Fibroblast of lung (primary cell): ENCODE measurements at places on chromosomes 1 and 21.

DNA sequence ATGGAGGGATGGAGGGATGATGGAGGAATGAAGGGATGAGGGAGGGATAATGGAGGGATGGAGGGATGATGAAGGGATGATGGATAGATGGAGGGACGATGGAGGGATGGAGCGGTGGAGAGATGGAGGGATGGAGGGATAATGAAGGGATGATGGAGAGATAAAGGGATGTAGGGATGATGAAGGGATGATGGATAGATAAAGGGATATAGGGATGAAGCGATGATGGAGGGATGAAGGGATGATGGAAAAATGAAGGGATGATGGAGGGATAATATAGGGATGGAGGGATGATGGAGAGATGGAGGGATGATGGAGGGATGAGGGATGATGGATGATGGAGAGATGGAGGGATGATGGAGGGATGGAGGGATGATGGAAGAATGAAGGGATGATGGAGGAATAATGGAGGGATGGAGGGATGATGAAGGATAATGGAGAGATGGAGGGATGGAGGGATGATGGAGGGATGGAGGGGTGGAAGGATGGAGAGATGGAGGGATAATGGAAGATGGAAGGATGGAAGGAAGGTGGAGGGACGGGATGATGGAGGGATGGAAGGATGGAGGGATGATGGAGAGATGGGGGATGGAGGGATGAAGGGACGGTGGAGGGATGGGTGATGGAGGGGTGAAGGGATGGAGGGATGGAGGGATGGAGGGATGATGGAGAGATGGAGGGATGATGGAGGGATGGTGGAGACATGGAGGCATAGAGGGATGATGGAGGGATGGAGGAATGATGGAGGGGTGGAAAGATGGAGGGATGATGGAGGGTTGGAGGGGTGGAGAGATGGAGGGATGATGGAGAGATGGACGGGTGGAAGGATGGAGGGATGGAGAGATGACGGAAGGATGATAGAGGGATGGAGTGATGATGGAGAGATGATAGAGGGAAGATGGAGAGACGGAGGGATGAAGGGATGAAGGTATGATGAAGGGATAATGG lies 62.0 kb downstream of the KCNAB2 start:
- no peak for DNase-seq

DNA sequence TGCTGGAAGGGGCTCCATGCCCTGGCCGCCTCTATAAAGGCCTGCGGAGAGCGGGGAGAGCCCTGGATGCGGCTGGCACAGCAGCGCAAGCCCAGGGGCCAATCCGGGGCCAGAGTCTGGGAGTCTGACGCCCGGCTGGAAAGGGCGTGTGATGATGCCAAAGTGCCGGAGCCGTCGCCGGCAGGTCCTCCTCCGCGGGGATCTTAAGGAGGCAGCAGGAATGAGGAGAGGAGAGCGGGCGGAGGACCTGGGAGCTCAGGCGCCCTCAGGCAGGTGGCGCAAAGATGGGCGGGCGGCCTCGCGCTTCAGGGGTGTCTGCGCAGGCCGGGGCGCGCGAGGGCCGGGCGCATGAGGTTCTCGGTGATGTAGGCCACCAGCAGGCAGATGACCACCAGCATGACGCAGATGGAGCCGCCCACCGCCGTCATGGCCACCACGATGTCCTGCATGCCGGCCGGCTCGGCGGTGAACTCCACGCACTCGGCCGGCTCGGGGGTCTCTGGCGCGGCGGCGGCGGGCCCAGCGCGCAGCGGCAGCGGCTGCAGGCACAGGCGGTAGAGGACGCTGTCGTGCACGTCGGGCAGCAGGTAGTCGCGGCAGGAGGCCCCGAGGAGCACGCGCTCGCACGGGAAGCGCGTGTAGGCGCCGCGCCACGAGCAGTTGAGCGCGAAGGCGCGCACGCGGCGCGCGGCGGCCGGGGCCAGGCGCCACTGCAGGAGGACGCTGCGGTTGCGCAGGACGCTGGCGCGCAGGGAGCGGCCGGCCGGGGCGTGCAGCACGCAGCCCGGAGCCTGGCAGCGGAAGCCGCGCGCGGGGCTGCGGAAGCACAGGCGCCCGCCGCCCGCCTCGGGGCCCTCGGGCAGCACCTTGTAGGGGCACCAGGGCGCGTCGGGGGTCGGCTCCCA lies 653 bp downstream of the FNDC10 start:
- DNase-seq: no peak

- peak; percentile 54 for DNase-seq
Measured at GRCh38 chr21:34640858-34641257, 25.9 kb upstream of the RCAN1 start.

DNA sequence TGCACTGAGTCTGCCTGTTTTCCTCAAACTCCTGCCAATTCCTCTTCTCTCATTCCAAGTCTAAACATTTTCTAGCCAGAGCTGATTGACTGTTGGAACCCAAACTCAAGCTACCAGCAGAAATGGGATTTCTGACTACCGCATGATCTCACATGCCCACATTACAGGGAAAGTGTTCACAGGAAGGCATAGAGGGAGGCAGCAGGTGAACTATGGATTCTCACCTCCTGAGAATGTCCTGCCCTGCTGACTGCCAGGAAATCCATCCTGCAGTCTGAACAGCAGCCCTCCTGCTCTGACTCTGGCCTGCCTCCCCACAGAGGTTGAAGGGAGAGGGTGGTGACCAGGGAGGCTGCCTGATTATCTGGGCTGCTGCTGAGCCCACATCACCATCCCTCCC lies 22.5 kb downstream of the IQGAP3 start:
- no peak for DNase-seq

GRCh38 chr1:57910305-57910704 lies 486.4 kb upstream of the DAB1 start:
- no peak for DNase-seq

- peak; percentile 51 for DNase-seq
Measured at GRCh38 chr1:11746092-11746491, 10.2 kb downstream of the AGTRAP start.

GRCh38 chr1:206742719-206743383 lies 27.7 kb upstream of the IL19 start:
- DNase-seq: no peak

GRCh38 chr1:234730770-234731568 lies 121.0 kb upstream of the IRF2BP2 start:
- DNase-seq: peak; percentile 93

- no peak for DNase-seq
Measured at GRCh38 chr1:19769211-19769932, 30.3 kb downstream of the TMCO4 start.

DNA sequence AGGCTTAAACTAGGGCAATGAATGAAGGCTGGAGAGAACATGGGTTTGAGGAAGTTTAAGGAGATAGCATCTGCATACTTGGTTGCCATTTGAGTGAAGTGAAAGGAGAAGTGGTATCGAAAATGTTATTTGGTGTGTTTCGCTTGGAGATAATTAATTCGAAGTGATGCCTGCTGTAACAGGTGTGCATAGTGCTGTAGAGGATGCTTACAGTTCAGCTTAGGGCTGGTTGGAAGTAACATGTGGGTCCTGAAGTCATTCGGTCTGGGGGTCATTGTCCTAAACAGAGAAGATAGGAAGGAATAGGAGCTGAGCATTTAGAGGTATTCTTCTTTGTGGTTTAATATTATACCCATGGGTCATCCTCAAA lies 301 bp upstream of the NUDT17 start:
- DNase-seq: no peak

GRCh38 chr1:154176337-154176736 lies 15.6 kb downstream of the TPM3 start:
- peak; percentile 79 for DNase-seq

DNA sequence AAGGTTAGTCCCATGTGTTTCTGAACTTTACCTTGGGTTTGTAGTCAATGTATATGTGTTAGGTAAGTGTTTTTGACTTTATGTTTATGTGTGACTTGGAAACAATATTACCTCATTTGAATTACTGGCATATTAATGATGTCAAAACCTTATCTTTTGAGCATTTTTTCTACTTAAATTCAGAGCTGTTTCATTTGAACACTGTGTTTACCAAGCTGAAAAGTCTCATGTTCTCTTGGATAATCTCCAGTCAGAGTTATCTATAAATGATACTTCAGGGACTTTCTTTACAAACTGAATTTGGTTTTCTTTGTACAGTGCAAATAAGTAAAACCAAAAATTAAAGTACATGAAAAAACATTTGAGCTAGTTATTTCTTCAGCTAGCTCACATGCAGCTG lies 30.0 kb downstream of the ADAMTS1 start:
- no peak for DNase-seq

- no peak for DNase-seq
Measured at GRCh38 chr1:222911866-222912265, 97.0 kb downstream of the DISP1 start.

GRCh38 chr1:87202451-87202850 lies 126.2 kb upstream of the LMO4 start:
- DNase-seq: no peak

DNA sequence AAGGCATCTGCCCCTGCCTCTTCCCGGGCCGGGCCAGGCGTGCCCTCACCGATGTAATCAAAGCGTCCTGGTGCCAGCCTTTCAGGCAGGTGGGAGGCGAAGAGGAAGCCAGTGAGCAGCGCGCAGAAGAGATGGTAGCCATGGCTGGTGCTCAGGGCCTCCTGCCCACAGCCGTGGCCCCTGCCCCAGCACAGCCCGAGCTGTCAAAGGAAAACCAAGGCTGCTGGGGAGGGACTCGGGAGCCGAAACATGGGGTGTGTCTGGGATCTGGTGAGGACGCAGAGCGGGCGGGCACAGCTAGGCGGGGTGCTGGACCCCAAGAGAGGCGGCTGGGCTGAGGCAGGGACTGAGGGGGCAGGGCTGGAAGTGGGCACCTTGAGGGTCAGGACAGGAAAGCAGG lies 2.7 kb downstream of the BGLAP start:
- DNase-seq: no peak

DNA sequence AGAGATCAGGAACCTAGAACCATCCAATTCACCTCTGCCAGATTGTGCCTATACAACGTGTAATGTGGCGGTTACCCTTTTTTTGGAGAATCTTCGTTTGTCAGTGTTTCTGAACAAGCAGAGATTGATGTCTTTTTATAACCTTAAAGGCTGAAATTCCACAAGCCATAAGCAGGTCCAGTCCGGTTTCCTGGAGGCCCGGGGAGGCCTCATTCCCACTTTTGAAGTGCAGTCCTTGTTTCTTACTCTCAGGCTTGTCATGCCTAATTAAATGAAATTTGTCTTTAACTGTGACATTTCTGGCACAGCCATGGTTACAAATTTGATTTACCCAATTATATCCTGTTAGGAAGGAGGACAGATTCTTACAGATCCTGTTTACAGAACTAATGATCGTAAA lies 27.8 kb downstream of the ZNF362 start:
- DNase-seq: no peak

GRCh38 chr1:54888080-54888733 lies 1.2 kb upstream of the DHCR24 start:
- DNase-seq: no peak

- DNase-seq: peak; percentile 30
Measured at GRCh38 chr1:94463765-94464330, 45.7 kb downstream of the ABCD3 start.

- no peak for DNase-seq
Measured at GRCh38 chr1:44314452-44314851, 40.6 kb downstream of the ERI3 start.

- DNase-seq: peak; percentile 65
Measured at GRCh38 chr1:11307852-11308251, 34.9 kb downstream of the UBIAD1 start.

DNA sequence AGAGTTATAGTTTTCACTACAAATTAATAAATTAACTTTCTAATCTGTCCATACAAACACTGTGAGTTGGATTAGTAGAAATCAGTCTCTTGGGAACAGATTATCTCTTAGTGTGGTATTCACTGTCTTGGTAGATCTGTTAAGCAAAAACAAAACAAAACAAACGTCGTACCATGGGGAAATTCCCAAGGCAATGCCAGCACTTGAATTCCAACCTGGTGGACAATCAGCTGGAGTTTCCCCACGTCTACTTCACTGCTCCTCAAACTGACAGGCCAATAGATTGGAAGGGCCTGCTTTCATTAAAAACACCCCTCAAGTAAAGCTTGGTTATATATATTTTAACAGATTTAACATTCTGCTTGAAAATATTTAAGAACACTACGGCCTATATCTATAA lies 31.9 kb downstream of the GDAP2 start:
- peak; percentile 5 for DNase-seq

GRCh38 chr1:232306269-232306961 lies 323.5 kb downstream of the SIPA1L2 start:
- no peak for DNase-seq

DNA sequence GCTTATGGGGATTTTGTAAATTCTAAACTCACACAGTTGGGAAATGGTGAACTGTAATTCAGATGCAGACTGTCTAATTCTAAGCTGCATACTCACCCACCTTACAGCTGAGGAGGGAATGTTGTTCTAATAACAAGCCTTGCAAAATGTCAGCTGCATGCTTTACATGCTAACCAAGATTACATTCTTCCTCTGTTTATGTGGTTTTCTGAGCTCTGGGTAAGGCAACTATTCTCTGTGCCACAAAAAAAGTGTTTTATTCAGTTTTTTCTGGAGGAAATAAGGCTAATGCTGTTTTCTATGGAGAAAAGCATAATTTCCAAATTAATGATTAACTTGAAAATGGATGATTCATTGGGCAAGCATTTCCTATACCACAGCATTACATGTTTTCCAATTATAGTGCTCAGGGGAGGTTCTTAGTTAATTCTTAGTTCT lies 64.9 kb downstream of the RGS13 start:
- peak; percentile 92 for DNase-seq

DNA sequence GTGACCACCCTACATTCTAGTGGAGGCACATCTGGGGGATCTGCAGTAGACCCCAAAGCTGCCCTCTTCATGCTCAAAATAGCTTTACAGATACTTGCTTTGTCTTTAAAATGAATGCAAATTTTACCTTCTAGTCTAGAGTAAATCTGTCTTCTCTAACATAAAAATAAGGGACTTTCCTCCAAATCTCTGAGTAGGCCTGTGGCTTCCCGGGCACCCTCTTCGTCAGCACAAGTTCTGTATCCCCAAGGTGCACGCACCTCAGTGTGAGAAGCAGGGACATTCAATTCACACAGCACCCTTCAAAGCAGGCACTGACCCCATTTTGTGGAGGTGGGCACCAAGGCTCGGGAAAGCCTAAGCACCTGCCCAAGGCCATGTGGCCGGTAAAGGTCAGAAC lies 19.0 kb downstream of the MEF2D start:
- no peak for DNase-seq

DNA sequence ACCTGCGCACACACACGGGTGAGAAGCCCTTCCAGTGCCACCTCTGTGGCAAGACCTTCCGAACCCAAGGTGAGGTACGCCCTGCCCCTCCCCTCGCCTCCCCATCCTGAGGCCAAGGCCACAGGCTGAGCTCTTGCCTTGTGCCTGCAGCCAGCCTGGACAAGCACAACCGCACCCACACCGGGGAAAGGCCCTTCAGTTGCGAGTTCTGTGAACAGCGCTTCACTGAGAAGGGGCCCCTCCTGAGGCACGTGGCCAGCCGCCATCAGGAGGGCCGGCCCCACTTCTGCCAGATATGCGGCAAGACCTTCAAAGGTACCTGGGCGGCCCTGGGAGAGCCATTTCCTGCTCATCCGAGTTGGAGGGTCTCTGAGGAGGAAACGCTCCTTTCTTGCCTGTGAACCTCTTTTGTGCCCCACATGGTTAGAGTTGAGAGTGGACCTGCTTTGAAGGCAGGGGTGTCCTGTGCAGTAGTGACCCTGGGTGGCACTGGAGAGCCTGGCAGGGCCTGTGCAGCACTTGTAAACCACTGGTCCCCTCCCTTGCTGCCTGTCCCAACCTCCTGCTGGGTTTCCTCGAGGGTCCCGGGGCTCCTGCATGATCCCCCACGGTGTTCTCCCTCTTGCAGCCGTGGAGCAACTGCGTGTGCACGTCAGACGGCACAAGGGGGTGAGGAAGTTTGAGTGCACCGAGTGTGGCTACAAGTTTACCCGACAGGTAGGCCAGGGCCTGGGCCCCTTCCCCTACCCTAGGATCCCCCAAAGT lies 8.5 kb downstream of the ZBTB48 start:
- no peak for DNase-seq

GRCh38 chr21:45455674-45456583 lies 51.0 kb downstream of the COL18A1 start:
- no peak for DNase-seq
